ENCODE measurements at places on chromosomes 13 and 19.
A peak's percentile ranks its signal among the peaks of the same experiment; 100 is the strongest.

DNA sequence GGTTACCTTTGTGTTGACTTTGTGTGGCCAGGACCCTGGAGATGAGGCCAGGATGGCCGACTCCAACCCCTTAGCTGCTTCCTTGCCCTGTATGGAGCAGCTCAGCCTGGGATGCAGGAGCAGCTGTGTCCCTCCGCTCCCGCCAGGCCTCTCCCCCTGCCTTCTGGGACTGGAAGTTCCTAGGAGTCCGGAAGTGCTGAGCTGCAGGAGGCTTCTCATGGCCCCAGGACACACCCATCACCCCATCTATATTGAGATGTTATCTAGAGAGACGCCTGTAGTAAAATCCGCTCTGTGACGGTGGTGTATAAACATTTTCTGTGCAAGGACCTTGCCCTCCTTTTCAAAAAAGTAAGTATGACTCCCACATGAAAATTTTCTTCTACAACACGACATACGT, 27.0 kb downstream of the WTIP start:
- DNase-seq, result no peak

DNA sequence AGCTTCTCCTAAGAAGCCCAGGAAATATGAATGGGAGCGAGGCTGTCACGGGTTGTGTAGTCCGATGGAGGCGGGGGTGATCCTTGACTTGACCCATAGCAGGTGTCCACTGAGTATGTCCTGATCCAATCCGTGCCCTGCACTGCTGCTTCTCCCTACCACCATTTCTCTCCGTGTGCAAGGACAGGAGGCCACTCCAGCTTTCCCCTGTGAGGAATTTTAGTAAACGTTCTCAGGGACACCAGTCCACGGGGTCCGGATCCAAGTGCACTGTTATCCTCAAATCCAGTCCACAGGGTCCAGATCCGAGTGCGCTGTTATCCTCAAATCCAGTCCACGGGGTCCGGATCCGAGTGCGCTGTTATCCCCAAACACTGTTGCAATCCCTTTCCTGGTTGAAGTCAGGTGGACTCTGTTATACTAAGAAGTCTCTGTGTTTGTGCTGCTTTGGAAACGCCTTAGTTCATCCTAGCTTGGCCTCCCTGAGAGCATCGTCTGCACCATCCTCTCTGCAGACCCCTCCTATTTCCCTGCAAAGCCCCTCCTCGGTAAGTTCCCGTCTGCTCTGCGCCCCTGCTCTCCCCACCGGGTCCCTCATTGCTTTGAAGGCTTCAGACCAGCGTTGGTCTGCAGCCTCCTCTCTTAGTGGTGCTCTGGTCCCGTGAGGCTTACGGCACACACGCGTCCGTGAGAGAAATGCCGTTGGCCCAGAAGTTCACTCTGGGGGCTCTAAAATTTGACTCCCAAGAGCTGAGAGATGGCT, 303.5 kb downstream of the TEX29 start:
- DNase-seq, result no peak

DNA sequence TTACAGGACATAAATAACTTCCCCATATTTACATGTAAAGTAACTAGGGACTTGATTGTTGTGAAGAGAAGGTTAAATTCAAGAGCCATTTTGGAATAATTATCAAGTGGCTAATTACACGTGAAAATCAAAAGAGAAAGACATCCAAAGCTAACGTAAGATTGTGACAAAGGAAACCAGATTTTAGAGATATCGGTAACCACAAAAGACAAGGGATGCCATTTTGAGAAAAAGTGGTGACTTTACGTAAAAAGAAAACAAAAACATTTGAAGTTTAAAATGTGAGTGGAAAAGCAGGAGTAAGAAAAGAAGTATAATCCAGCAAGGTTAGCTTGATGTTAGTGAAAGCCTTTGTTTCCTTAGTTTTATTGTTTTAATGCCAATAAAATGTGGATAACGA, 10.9 kb upstream of the VWA8 start:
- no peak for DNase-seq

DNA sequence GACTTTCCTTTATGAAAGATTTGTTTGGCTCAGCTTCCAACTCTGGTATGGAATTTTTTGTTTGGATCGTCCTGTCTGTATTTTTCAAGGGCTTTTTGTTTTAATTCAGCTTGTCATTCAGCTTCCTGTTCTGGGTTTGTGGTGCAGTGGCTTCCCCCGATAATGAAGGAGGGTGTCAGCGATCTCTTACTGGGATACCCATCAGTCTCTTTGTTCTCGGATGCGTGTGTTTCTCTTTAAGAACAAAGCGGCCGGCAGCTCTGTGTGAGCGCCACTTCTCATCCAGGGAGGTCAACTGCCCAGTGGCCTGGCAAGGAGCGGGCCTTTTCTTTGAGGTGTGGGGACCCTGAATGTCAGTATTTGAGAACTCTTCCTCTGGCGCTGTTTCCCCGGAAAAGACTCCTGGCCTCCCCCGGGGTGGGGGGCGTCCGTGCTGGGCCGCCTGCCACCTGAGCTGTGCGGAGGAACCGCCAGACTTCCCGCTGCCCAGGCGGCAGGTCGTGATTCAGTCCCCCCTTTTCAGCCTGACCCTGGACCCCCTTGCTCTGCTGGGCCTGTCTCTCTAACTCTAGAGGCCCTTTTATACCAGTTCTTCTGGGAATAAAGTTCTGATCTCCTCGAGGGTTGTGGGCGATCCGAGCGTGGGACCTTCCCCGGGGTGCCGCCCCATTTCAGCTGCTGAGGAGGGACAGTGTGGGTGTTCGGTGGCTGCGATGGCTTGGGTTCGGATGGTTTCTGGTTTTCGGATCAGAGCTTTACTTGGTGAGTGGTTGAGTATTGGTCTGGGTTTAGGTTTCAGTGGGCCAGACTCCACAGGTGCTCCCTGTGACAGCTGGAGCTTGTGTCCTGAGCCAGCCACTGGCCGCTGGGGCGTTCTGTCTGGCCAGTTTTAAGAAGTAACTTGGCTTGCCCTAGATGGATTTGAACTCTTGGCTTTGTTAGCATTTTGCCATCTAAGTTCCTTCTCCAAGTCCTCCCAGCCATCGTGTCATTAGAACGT, 3.4 kb downstream of the SF3A2 start:
- DNase-seq, result no peak

GRCh38 chr13:66021846-66022245, 1208.3 kb downstream of the PCDH9 start:
- DNase-seq, result no peak

DNA sequence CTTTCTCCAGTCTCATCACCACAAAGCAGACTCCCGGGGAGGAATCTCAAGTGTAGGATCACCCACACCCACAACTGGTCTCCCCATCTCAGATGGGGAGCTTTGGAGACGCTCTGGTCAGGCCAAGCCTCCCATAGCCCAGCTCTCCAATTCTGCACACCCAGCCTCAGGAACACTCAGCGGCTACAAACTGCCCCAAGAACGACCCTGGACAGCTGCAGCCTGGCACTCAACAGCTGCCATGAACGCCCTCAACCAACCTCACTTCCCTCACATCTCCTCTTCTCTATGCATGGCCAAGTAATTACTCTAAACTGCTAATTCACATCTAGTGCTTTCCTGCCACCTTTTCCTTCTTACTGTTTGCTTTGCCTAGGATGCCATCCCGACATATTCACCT, 42.6 kb downstream of the DZIP1 start:
- DNase-seq, result no peak

GRCh38 chr13:101121608-101122007, 294.7 kb downstream of the NALCN start:
- DNase-seq, result no peak

DNA sequence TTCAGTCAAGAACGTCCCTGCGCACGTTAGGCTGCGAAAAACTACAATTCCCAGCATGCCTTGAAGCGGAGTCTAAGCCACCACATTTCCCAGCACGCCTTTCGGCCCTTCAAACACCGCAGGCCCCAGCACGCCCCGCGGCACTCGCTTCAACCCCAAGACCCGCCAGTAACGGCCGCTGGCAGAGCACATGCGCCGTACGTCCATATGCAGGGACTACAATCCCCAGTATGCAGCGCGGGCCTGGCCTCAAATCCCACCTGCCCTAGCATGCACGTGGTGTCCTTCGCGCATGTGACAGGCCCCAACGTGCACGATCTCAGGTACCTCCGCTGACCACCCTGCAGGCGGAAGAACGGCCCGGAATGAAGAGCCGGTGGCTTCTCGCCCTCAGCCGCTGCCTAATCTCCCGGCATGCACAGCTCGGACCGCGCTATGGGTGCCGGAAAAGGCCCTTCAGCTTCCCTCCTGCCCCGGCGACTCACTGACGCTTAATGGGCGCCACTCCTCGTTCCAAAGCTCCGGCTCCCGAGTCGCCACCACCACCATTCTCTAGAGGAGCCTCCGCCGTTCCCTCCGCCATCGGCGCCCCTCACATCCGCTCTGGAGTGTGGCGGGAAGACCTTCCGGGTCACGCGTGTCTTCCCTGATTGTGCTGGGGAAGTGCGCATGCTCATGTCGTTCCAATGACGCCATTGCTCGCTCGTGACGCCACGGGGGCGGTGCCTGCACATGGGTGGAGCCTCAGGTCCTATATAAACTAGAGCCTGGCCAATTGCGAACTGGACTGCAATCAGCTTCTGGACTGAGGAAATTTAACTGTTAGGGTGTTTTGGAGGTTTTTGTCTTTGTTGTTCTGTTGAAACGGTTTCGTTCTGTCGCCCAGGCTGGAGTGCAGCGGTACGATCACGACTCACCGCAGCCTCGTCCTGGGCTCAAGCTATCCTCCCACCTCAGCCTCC, at the start of gene DUS3L:
DUS3L (minus strand) TSS at position 605 of the 962 bp plus-strand sequence; CDS start at position 583, 22 bp downstream.
- DNase-seq, result peak; percentile 95

- DNase-seq, result no peak
These were observed 1.2 kb upstream of the NKPD1 start for GRCh38 chr19:45161738-45162607.

DNA sequence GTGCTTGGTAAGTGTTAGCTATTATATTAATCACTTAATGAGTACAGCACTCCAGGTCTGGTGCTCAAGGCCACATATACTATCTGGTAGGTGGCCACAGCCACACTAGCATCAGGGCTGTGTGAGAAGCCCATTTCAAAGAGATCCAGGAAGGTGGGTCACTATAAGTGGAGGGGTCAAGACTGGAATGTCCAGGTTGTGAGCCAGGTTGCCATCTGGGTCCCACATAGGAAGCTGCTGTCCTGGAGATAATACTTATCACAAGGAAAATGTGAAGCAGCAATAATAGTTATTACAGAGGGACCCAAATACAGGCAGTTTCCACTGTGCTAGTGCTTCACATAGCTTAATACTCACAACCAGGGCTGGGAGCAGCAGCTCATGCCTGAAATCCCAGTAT, 13.1 kb downstream of the C19orf47 start:
- no peak for DNase-seq

DNA sequence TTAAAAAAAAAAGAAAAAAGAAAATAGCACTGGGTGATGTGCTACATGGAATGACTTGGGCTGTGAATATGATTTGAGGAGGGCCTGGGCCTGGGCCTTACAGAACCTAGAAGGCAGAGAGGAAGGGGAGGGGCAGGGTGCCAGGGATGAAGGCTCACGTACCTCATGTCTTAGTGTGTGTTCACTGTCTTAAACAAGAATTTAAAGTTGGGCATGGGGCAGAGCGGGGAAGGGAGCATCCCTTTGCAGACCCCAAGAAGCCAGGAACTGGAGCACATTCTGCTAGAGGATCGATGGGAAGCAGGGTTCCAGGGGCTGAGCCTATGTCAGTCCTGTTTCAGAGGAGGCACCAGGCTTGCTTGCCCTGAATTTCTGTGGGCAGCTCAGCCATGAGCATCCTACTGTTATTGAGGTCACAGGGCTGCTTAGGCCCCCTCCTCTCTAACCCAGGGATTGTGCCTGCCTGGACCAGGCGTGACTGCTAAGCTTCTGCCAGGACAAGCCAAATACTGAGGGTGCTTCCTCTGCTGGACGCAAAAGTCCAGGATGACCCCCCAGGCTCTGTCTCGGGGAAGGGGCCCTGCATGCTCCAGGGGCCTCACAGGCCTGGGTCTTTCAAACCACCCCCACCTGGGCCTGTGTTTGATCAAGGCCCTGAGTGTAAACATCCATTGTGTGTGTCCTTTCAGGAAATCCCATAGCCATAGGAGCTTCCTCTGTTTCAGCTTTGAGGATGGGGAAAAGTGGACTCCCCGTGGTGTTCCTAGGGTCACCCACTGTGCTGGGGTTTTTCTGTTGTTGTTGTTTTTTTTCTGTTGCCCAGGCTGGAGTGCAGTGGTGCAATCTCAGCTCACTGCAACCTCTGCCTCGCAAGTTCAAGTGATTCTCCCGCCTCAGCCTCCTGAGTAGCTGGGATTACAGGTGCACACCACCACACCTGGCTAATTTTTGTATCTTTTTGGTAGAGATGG, 4.8 kb downstream of the LSR start:
- no peak for DNase-seq

GRCh38 chr19:42540071-42540553, 11.8 kb upstream of the CEACAM1 start:
- no peak for DNase-seq

DNA sequence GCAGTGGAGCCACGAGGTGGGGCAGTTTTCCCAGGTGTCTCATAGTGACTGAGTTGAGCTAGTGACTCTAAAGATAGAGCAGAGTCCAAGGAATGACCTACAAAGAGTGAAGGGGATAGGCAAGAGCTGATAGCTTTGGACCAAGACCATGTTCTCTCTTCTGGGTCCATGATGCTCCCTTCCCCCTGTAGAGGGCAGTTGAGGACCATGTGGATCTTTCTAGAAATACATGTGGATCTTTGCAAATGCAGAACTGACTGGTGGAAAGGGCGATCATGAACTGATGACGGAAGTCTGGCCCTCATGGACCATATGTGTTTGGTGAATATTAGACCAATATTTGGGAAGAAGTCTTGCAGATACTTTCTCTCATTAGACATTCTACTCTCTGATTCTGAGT, 6.9 kb downstream of the PSG1 start:
- DNase-seq, result no peak

GRCh38 chr13:46535825-46536224, 17.1 kb upstream of the LRCH1 start:
- DNase-seq, result no peak

- no peak for DNase-seq
These were observed 75.6 kb upstream of the TM9SF2 start for GRCh38 chr13:99425485-99426341.

DNA sequence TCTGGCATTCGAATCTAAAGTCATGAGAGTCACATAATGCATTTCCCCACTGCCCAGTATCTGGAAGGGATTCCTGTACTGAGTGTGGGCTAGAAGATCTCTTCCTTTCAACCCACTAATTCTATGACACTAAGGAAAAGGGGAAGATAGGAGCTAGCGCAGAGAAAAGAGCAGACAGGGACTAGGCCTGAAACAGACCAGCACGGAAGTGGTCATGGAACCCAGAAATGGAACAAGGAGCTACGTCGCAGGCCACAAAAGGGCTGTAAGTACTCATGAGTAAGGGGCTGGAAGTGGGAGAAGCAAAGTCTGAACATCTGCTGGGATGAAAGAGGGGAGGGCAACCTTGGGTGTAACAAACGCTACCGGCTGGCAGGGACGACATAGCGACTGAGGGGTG, 8.6 kb downstream of the ABCC4 start:
- DNase-seq, result no peak

Data from AG09319 (cell line).